SK-N-SH (cell line): ENCODE measurements at places on chromosomes 16 and 17. TPM values are rescaled to one million over a fixed set of nuclear protein-coding genes. Genes with fewer than 3 reads are reported as not detected.

CDH15 gene
- 0.03 and 0.08 TPM in 2 replicates for polyA plus RNA-seq

SLC5A11 gene
- 0.10 TPM in 1 of 2 replicates, not detected in the other for polyA plus RNA-seq

HS3ST3A1 gene
- polyA plus RNA-seq: 17.1 and 22.6 TPM in 2 replicates

GAA gene
- 19.5 and 27.3 TPM in 2 replicates for polyA plus RNA-seq

ANKS4B gene
- not detected in 2 replicates for polyA plus RNA-seq

ABCC12 gene
- polyA plus RNA-seq: not detected in 2 replicates

- peak; percentile 93 for DNase-seq
These were observed 21.8 kb downstream of the ITGB3 start for GRCh38 chr17:47275245-47275984.

- DNase-seq: no peak
These were observed 7.8 kb downstream of the SYCE1L start for GRCh38 chr16:77207030-77207429.

DNA sequence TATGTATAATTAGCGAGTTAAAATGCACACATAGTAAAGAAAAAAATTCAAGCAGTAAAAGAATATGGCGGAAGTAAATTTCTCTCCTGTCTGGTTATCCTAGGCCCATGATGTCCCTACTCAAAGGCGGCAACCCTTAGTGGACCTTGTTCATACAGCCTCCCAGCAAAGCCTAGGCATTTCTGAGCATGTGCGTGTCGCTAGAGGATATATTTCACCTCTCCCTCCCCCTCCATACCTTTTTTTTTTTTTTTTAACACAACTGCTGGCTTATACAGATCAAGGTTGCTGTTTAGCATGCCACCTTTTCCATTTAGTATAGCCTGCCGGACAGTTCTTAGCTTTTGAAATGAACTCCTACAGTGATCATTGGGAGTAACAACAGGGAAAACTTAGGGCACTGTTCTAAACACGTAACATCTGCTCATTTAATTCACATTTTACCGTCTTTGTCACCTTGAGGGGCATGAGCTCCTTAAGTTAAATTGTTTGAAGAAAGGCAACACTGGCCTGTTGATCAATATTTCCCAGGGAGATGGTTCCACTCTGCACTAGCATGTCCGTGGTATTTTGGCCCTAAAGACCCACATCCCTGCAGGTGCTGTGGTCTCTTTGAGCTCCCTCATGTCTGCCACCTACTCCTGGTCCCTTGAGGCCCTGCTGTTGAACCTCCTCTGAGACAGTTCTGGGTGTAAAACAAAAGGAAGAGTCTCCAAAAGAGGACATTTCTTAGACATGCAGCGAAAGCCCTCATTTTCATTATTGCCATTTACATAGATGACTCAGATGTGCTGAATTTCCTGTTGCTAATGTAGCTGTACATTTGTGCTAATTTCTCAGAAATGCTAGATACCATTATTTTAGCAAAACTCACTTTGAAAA is 4.1 kb upstream of the TNFRSF13B start:
- no peak for DNase-seq

- DNase-seq: peak; percentile 66
These were observed 4.7 kb downstream of the C1QTNF1 start for GRCh38 chr17:79028496-79029326.

DNA sequence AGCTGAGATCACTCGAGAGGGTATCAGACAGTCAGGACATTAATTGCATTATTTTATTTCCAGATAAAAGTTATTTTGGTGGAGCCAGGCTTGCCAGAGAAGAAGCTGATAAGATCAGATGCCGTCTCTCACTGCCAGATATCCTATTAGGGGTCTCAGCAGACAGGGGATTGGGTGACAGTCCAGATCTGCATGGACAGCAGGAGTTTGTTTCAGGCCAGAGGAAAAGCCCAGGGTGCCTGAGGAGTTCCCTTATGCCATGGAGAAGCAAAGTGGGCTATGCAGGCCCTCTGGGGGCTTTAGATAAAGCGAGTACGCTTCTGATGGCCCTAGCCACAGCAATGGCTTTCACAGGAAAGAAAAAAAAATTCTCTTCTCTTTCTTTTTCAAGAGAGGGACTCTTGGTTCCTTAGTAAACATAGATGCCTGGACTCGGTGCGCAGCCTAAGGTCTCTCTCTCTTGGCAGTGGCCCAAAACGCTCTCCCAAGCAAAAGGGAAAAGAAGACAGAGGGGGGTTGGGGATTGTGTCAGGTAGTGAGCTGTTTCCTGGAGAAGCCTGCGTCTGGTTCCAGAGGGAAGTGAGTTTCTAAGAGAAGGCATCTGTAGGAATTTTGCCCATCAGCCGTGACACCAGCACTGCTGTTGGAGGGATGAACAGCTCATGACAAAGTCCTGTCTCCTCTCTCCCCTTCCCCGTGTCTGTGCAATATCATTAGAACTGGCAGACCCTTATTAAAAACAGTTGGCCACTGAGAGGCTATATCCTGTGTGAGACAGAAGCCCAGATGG is 166.3 kb upstream of the FOXF1 start:
- DNase-seq: peak; percentile 69
